ENCODE measurements at places on chromosomes 1 and 21. TPM values are rescaled to one million over a fixed set of nuclear protein-coding genes. Genes with fewer than 3 reads are reported as not detected.

TGFB2 gene
- 3.7 TPM for polyA plus RNA-seq

GRCh38 chr1:23736437-23737134 is 6.7 kb upstream of the ELOA start:
- no peak for DNase-seq

- no peak for DNase-seq
Observed at GRCh38 chr1:201779351-201779880, 49.5 kb upstream of the IPO9 start.

DNA sequence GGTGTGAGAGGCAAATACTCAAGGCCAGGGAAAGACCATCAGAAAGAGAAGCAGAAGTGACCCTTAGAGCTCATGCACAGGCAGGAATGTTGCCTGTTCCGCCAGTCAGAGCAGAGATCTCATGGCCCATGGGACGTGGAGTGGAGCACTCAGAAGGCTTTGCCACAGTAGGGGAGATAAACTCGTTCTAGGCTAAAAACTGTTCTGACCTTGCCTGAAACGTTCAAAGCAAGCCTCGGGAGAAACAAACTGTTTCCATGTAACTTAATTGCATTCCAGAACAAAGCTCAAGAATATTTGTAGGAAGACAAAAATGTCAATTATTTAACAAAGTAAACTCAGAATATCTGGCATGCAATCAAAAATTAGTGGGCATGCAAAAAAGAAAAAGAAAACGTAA is 20.7 kb upstream of the SLC19A1 start:
- peak; percentile 25 for DNase-seq

DNA sequence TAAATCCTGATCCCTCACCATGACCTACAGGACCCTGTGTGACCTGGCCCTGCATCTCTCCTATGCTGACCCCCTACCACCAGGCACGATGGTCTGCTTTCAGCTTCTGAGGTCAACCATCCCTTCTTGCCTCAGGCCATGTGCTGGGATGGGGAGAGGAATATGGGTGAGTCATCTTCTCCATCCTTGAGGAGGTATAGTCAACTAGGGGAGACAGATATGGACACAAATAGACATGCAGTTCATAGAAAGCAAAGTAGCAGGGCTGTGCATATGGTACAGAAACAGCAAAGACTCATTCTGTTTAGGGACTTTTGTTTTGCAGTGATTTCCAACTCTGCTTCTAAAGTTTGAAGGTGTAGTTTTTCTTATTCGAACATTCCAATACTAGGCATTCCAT is 250.8 kb upstream of the FGGY start:
- DNase-seq, result peak; percentile 47

DNA sequence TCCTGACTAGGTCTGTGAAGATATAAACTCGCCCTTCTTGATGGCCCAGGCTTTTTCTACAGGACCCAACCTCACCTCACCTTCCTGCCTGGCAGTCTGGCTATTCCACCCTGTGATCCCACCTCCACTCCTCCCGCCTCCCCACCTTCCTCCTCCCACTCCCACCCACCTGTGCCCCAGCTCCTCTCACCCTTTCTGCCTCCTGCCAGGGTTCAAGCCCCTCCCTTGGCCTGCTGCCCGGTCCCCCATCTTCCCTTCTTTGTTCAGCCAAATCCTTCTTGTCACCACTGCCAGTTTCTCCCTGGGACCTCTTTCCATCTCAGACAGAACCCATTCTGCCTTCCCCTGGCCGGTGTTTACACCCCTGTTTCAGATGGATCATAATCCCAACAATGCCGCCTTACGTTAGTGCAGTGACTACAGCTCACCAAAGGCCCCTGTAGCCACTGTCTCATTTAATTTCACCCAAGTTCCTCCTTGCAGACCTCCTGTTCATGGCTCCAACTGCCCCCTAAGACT is 127.5 kb upstream of the EDN2 start:
- no peak for DNase-seq

GRCh38 chr1:79499541-79499940 is 493.0 kb upstream of the ADGRL4 start:
- no peak for DNase-seq

DNA sequence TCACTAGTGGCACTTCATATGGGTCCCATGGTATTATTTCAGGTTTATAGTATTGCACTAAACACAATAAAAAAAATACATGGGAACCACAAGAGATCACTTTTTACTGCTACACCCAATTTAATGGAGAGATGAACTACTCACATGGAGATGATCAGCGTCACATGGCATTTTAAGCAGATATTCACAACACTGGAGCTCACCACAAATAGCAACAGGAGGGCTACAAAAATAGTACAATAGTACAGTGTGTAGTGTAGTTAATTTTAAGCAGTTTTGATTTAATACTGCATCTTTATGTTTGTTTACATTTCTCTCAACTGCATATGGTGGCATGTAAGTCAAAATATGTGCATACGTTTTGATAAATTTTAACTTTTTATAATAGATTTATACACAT is 31.0 kb downstream of the SNX7 start:
- no peak for DNase-seq
